ENCODE measurements at places on chromosomes 7 and 10. TPM values are rescaled to one million over a fixed set of nuclear protein-coding genes. Genes with fewer than 3 reads are reported as not detected.
A peak's percentile ranks its signal among the peaks of the same experiment; 100 is the strongest.

The MMP21 gene
- 0.29 TPM for polyA plus RNA-seq

The CDHR3 gene
- 5.0 TPM for polyA plus RNA-seq

DNA sequence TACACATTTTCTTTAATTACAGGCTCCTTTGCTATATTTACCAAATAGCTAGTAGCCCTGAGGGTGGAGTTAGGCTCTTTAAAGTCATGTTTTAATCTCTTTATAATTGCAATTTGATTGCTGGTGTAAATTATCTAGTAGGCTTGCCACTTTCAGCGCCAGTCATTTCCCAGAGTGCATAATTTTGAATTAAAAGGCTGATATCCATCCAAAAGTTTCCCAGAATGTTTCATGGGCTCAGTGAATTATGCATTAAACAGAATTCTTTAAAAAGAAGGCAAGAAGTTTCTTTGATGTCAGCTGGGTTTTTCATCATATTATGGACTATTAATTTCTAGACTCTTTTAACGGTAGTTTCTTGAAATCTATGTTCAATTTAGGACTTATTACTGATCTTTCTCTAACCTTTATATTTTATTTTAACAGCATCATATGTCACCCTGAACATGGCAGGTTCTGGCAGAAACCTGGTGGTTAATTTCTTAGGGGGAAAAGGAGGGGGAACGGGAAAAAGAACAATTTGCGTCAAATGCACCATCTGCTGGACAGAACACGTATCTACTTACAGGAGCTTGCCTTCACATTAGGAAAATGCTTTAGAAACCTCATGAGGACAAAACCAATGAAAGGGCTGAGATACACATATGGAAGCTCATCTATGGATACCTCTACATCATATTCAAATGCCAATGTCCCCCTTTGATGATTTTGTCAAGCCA lies 171.1 kb downstream of the GRM3 start:
- DNase-seq = peak; percentile 5

The CDNF gene
- 2.8 TPM for polyA plus RNA-seq

GRCh38 chr10:71908998-71909397 lies 55.2 kb upstream of the CHST3 start:
- no peak for DNase-seq

GRCh38 chr10:68087685-68088401 lies 12.8 kb upstream of the HERC4 start:
- no peak for DNase-seq

- DNase-seq = no peak
Observed at GRCh38 chr10:58952747-58953466, 223.5 kb upstream of the PHYHIPL start.

- DNase-seq = no peak
Observed at GRCh38 chr10:89204621-89205185, 2.4 kb downstream of the CH25H start.

DNA sequence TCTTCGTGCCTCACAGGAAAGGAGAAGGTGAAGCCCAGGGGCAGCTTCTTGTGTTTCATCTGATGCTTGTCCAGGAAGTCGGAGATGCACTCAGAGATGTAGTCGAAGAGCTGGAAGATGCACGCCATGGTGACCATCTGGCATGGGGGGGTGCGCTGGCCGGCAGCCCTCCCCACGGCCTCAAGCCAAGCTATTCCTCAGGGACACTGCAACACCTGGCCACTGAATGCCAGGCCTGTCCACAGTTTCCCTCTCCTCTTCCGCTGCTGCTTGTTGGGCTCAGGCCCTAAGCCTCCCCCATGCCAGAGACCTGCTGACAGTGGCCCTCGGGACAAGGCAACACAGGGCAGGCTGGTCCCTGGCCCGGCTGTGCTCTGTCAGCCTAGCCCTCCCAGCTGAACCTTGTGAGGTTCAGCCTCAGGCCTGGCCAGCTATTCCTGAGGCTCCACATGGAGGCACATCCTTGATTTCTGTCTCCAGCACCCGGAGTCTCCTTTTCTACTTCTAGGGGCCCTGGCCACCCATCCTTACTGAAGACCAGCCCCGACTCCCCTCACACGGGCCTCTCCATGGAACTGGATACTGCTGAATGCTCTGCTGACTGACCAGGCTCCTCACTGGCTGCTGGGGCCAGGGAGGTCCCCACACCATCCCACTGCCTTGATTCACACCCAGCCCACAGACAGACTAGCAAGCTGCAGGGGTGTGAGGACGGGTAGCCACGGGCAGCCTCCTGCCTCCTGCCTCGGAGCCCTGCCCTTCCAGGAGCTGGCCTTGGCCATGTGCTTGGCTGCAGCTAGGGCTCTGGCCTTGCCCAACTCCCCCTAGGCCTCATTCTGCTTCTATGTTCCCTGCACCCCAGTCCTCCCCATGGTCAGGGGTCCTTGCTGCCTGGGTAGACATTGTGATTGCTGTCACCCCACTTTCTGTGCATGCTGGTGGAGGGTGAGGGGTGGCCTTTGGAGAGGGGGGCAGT lies 10.1 kb upstream of the MYL7 start:
- no peak for DNase-seq

DNA sequence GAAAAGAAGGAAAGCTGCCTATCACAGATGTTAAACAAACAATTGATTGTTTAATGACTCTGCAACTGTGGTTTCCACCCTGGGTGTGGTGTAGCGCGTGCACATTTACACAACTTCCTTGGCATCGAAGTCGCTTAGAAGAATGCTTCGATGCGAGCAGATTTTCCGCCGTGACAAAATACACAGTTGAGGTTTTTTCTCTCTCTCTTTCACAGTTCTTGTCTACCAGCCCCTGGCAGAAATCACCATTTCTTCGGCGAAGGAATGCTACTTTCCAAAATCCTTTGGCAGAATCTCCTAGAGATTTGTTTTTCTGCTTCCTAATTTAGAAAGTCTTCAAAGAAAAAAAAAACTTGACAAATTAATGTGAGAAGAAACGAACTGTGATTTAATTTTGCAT lies 70.7 kb upstream of the C1QL3 start:
- no peak for DNase-seq

GRCh38 chr10:78768876-78769275 lies 299.9 kb upstream of the ZMIZ1 start:
- DNase-seq = no peak

The MYO1G gene
- 0.36 TPM for polyA plus RNA-seq

The UBN2 gene
- polyA plus RNA-seq = 11.9 TPM

DNA sequence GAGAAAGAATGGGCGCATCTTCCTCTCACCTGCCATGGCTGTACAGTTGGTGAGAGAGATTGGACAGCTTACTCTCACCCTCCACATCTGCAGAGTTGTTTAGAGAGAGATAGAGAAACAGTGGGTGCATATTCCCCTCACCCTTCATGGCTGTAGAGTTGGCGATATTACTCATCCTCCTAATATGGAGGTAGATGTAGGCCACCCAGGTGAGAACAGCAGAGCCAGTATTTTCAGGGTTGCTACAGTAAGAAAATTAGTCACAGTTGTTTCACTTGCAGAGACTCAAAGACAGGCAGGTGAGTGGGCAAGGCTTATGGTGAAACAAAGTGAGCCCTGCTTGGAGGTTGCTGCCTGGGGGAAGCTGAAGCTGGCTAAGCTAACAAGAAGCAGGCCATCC lies 65.0 kb upstream of the PFKP start:
- DNase-seq = no peak

The ZNF467 gene
- polyA plus RNA-seq = 23.0 TPM

- no peak for DNase-seq
Observed at GRCh38 chr7:100720671-100721504, 620 bp downstream of the EPO start.

GRCh38 chr10:124091646-124092249 lies 1.6 kb downstream of the CHST15 start:
- DNase-seq = no peak

GRCh38 chr10:32893434-32893833 lies 64.6 kb downstream of the ITGB1 start:
- no peak for DNase-seq

DNA sequence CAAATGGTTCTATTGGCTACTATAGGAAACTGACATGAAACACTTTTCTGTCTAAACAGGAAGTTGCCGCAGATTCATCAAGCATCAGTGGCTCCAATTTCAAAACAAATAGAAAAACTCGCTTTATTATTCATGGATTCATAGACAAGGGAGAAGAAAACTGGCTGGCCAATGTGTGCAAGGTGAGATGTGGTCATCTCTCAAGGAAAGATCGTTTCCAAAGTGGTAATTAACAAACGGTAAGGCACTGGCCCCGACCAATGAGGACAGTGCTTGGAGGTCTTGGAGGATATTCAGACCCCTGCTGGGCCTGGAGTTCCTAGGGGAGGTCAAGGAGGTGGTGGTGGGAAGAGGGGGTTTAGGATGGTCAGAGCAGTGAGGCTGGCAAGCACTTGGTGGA lies 2.6 kb downstream of the PNLIP start:
- no peak for DNase-seq

The CTNNA3 gene
- 6.3 TPM for polyA plus RNA-seq

The ZNF239 gene
- polyA plus RNA-seq = 13.9 TPM
